ENCODE measurements at places on chromosomes 1 and 21.
A peak's percentile ranks its signal among the peaks of the same experiment; 100 is the strongest.

- DNase-seq = no peak
Observed at GRCh38 chr1:203362720-203363025, 11.8 kb upstream of the FMOD start.

- DNase-seq = no peak
Observed at GRCh38 chr1:163046071-163046470, 23.1 kb upstream of the RGS4 start.

DNA sequence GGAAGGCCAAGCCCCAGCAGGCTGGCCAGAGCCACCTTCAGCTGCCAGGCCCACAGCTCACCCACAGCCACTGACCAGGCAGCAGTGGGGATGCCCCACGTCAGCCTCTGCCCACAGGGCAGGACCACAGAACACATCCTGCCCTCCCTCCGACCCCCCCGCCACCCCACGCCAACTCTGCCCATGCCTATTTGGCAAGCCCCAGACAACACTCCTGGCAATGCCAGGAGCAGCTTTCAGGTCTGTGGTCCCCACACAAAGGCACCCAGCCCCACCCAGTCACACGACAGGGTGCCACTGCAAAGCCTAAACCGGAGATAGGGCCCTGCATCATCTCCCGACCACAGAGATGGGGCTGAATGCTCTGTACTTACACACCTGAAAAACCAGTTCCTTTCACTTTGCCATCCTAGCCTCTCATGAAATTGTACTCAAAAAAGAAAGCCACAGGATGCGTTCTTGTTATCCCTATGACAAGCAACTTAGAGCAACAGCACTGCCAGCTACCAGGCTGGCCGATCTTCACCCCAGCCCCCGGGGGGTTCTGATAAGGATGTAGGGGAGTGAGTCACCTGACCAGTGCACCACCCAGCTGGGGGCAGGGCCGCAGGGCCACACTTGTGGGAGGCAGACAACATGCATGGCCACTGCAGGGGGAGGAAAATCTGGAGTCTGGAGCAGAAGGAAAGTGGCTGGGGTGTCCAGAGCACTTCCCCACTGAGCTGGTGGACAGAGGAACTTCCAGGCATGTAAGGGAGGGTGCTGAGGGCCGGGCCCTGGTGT is 36.2 kb downstream of the UBE2G2 start:
- DNase-seq = no peak

- no peak for DNase-seq
Observed at GRCh38 chr21:42338729-42339715, 11.8 kb downstream of the TFF2 start.

DNA sequence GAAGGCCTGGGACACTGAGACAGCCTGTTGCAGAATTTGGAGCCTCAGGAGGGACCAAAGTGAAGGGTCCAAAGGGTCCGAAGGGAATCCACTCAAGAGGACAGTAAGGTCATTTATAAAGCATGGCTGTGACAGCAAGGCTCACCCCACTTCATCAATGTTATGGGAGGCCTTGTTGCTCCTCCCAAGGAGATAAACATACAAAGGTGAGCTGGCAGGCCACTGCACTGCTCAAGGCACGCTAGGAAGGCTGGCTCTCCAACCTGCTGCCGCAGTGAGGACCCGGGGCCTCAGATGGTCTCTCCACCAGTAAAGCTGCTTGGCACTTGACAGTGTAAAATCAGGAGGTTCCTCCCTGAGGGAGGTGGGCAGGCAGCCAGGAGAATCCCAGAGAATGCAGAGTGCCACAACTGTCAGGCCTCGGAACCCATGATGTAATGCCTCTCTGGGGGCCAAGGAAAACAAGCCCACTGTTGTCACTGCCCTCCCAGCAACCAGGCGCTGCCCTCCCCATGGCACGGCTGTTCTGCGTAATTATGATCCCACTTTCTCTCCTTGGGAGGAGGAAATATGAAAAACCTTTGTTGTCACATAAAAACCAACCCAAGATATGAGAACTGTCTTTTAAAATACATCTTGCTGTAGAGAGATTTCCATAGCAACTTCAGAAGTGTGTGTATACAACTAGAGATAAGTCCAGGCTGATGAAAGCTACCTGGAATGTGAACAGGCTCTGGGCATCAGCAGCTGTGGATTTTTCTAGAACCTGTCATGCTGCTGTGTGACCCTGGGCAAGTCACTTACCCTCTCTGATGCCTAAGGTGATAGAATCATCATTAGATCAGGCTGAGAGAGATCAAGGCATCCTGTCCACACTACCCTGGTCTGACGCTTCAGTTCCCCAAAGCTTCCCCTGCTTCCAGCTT is 102.5 kb downstream of the KCNN3 start:
- DNase-seq = no peak

- DNase-seq = no peak
Observed at GRCh38 chr1:96825231-96825630, 103.6 kb downstream of the PTBP2 start.

DNA sequence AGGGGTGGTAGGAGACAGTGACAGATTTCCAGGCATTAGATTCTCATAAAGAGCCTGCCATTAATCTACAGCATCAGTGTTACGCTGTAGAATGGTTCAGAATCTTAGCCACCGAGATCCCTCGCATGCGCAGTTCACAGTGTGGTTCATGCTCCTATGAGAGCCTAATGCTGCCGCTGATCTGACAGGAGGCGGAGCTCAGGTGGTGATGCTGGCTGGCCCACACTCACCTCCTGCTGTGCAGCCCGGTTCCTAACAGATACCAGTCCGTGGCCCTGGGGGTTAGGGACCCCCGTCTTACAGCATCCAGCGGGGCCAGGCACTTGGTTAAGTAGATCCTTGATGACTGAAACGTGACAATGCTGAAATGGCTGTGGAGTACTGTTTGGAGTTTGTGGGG is 163.6 kb upstream of the C1orf21 start:
- DNase-seq = peak; percentile 14

- DNase-seq = no peak
Observed at GRCh38 chr1:227891223-227891954, 56.3 kb downstream of the WNT9A start.

- peak; percentile 30 for DNase-seq
Observed at GRCh38 chr1:101371259-101371658, 134.4 kb downstream of the S1PR1 start.

- DNase-seq = no peak
Observed at GRCh38 chr1:93685918-93686317, 4.3 kb upstream of the BCAR3 start.

DNA sequence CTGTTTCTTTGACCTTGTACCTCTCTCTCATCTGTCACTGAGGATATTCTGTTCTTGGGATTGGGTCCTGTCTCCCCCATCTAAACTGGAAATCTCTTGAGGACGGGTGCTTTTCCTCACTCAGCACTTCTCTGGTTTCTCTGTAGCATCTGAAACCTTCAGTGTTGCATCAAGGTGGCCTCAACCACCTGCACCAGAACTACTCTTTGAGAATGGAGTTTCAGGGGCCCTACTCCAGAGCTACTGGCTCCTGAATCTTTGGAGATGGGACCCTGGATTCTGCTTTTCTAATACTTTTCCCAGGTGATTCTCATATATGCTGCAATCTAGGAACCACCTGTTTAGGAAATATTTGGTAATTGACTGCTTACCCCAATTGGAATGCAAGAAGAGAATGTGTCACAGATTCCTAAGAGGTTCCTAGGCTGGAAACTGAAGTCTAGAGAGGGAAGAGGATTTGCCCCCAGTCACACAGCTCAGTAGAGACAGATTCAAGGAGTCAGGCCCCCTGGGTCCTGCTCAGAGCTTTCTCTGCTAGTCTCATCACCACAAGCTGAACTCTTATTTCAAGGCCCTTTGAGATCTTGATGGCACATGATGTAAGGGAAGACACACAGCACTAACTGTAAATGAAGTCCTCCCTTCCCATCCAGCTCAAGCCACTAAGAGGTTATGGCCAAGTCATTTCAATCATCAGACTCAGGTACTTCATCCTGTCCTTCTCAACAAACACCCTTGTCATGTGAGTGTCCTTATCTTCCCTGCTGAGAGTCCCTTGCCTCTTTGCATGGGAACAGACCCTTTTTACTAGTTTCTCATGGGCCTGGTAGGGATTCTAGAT is 48.7 kb downstream of the EIF2D start:
- DNase-seq = no peak

DNA sequence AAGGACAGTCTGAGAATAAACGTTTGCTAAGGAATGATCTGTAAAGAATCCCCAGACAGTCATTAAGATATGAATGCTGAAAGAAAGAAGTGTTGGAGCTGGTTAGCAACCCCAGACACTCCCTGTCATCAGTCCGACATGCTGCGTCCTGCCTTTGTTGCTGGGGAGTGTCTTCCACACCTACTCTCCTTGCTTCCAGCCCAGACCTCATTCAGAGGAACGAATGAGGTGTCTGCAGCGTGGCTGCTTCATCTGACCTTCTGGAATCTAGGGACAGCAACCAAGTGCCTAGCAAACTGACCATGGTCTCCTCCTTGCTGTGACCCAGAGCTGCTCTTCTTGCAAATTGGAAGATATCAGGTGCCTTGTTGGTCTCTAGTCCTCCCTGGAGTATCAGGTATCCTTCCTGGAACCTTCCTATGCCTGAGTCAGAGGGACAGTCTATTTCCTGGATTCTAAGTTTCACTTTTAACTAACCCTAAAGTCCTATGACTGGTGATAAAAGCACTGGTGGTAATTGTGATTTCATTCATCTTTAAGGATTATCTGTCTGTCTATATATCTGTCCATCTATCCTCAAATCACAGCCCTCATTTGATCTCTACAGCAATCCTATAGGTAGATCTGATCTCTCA is 45.3 kb downstream of the NFASC start:
- no peak for DNase-seq

GRCh38 chr1:61647142-61647541 is 77.8 kb downstream of the TM2D1 start:
- no peak for DNase-seq

DNA sequence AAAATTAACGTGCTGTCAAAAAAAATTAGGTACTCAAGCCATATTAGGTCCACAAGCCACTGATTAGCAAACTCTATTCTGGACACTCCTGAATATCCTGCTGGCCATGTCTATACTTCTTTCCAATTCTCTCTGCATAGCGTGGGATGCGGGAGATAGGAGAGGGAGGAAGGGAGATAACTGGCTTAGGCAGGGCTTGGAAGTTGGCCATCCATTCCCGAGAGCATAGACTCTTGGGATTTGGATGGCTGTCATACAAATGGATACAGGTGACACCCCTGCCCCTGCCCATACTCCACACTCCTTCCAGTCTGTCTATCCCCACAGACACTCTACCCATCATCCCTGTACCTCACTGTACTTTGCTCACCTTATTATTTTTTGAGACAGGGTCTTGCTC is 2.3 kb upstream of the PRELP start:
- DNase-seq = no peak

DNA sequence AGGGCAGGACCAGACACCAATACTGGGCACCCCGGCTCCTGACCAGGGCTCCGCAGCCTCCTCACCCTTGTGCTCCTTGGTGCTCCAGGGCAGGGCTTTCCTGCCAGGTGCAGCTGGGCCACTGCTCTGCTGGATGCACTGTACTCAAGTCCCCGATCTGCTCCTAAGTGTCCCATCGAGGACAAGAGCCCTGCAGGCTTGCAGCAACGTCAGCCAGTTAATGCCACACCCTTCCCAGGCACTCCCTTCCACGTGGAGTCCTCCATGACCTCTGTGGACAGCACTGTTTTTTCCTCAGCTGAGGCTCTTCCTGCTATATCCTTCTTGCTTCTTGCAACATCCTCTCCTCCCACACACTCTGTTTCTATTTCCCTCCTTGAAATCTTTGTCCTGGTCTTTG is 94.0 kb upstream of the NGF start:
- DNase-seq = no peak

DNA sequence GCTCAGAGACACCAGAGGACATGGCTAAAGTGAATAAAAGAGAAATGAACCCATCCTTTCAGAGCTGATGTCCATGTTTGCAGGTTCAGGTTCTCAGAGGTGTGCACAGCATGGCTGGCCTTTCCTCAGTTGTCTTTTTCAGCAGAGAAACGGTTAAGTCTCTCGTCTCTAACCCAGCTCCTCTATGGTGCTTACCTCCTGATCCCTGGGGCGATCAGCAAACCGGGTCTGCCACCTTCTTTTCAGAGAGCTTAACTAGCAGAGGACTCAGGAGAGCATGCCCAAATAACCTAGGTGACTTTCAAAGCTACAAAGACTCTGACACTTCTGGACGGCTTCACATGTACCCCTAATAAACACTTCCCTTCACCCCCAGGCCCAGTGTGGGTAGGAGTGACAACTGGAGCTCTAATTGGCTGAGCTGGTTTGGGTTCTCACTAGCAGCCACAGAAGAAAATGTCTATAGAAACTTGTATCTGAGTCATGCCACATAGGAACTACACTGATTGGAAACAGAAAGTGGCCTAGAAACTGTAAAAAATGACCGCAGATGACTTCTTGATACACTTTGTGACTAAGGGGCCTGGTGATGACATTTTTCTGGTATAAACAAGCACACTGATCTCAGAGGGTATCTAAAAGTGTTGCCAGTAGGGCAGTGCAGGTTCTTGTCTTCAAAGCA is at the start of gene AIM2:
Gene AIM2, minus strand, starts transcription at position 329 of the 682 bp plus-strand sequence. CDS start 3,267 bp downstream, outside the sequence.
- DNase-seq = no peak

DNA sequence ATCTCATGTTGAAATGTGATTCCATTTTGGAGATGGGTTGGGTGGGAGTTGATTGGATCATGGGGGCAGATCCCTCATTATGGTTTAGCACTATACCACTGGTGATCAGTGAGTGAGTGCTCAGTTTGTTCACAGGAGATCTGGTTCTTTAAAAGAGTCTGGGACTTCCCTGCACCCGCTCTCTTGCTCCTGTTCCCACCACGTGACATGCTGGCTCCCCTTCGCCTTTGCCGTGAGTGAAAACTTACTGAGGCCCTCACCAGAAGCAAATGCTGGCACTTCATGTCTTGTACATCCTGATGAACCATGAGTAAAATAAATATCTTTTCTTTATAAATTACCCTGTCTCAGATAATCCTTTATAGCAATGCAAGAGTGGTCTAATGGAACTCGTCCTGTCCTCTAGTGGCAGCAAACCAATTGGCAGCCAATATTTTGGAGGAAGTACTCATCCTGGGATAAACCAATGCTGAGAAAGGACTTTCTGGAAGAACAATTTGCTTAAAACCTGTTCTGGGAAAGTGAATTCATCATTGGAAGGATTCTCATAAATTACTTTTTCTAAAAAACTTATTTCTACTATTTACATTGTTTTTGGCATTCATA is 27.8 kb upstream of the CYP4A11 start:
- no peak for DNase-seq

DNA sequence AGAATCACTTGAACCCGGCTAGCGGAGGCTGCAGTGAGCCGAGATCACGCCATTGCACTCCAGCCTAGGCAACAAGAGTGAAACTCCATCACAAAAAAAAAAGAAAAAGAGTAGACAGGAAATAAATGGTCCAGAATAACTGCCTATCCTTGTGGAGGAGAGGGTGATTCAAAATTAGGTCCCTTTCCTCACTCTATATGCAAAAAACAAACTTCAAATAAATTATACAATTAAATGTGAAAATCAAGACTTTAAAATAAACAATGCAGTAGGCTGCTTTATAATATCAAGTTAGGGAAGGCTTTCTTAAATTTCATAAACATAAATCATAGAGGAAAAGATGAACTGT is 26.4 kb downstream of the MRPL39 start:
- DNase-seq = no peak

All from H54 (cell line).